ENCODE measurements at places on chromosomes 5 and 9.

DNA sequence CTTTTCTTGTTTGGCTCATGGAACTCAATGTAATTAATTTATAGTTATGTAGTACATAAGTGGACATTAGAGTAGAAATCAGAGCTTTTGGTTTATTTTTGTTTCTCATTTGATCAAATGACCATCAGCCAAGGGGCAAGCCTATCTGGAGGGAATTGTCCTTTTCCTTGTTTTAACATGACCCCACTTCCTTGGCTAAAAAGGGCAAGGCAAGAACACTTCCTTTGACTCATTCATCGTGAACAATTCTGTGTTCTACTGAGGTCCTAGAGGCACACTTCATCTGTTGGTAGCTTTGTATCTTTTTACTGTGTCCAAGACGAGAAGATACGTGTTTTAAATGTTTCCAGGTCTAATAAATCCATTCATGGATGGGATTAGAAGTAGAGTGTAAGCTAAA is 148.9 kb downstream of the ARHGEF28 start:
- DNase-seq, result no peak

DNA sequence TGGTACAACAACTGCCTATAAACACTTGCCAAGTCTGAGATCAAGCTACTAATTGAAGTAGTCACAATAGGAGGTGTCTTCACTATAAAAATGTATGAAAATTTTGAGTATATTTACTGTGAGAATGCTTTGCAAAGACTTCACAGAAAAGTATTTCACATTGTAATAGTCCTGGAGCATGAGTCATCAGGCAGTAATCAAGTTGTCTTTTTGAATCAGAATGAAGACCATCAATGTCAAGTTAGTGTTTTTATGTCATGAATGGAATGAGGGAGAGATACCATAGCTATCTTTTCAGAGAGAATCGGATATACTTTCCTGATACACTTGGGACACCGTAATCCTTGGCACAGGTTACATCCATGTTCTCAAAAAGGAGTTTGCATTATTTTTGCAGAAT is 466.9 kb upstream of the ARRDC3 start:
- DNase-seq, result no peak

DNA sequence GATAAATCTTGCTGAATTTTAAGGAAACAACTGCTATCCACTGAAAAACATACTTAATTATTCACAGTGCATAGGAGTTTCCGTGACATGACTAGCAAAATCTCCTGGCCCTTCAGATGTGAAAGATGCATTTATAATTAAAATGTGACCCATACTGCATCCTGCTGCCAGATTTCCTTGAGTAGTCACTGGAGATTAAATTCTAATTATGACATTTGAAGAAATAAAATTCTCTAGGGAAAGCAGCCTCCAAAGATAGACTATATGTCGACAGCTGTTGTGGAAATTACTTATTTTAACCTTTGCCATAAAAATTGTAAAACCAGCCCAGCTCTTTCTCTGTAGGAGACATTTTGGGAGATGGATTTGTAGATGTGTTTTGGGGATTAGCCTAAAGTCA is 193.6 kb upstream of the SMC2 start:
- DNase-seq, result no peak

- DNase-seq, result no peak
Observed at GRCh38 chr5:11509793-11510192, 394.5 kb downstream of the CTNND2 start.

- no peak for DNase-seq
Observed at GRCh38 chr9:127124792-127125191, 2.4 kb upstream of the ANGPTL2 start.

DNA sequence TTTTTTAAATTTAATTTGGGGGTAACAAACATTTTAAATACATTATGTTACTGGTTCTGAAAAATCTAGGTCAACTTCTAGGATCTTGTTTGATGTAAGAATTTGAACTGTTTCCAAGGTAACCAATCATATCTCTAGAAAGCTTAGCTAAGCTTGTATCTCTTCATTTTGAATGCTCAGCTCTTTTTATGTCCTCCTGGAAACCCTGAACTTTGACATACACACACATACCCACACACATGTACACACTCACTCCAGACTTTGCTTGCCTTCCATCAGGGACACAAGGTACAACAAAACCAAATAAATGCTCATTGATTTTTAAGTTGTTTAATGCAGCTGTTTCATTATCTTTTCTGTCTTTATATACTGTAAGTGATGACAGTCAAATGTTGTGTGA is 178.5 kb downstream of the RAB3C start:
- no peak for DNase-seq

GRCh38 chr5:60597572-60598320 is 102.2 kb downstream of the DEPDC1B start:
- DNase-seq, result no peak

DNA sequence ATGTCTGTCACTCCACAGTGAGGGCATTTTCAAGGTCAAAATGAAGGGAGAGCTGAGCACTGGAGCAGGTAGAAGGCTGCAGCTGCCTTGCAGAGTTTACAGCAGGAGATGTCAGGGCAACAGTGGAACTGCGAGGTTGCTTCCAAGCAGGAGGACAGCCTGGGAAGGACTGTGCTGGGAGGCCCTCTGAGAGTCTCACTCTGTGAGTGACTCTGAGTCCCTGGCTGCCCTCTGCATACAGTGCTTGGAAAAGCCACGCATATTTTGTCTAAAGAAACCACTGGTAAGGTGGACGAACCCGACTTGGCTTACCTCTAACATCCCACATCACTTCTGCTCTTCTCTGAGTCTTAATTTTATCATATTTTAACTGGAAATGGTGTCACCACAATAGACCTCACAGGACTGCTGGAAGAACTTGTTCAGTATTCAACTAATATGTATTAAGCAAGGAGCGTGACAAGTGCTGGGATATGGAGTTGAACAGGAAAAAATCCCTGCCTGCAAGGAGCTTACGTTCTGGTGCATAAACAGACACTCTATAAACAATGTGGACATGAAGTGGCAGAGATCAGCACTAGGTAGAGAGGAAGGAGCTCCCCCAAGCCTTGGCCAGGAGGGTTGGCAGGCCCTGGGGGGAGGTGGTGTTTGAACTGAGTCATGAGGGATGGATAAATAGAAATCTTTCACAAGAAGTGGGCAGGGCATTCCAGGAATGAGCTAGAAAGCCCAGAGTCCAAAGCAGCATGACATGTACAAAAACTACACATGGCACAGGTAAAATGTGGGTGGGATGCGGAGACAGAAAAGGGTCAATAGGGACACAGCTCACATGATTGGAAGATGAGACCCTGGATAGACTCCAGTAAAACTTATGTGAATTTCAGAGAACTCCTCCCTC is 64.0 kb upstream of the FOXE1 start:
- no peak for DNase-seq

DNA sequence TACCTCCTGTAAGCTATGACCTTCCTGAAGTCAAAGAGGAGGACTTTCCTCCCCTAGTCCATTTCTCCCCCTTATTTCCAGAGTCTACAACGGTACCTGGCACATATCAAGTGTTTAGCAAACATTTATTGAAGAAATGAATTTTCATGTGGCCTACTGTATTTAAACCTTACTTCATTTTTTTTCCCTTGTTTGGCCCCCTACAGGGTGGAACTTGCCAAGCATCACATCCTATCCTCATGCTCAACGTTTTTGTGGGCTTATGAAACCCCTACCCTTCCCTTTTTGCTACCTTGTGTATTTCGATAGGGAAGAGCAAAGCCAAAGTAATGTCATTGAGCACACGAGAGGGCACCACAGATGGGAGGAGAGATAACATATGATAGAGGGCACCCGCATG is 1857.8 kb upstream of the WWC1 start:
- DNase-seq, result no peak

- no peak for DNase-seq
Observed at GRCh38 chr5:33973271-33973670, 11.2 kb downstream of the SLC45A2 start.

- DNase-seq, result no peak
Observed at GRCh38 chr5:15702102-15702501, 202.1 kb downstream of the FBXL7 start.

- DNase-seq, result peak; percentile 29
Observed at GRCh38 chr9:129567842-129568559, 52.9 kb downstream of the C9orf50 start.

GRCh38 chr5:127950707-127951391 is 132.7 kb upstream of the SLC12A2 start:
- DNase-seq, result no peak

- DNase-seq, result no peak
Observed at GRCh38 chr5:40260361-40260760, 419.4 kb upstream of the PTGER4 start.

- no peak for DNase-seq
Observed at GRCh38 chr5:65805089-65805488, 83.1 kb downstream of the NLN start.

- no peak for DNase-seq
Observed at GRCh38 chr5:132230871-132231270, 3.2 kb upstream of the P4HA2 start.

DNA sequence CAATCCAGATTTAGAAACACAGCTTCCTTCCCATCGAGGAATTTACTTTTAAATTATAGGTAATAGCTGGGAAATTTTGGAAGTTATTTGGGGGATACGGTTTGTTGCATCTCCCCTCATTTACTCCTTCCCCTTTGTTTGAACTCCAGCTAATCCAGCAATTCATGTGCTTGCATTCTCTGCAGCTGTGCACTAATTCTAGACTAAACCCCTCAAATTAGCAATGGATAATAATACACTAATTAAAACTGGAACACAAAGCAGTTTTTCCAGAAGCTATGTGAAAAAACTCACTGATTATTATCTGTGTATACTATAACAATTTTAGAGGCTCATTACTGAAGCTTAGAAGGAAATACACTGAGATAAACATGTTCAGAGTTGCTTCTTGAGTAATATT is 751.2 kb upstream of the ZNF608 start:
- DNase-seq, result no peak

- no peak for DNase-seq
Observed at GRCh38 chr5:98004463-98004862, 769.0 kb upstream of the RGMB start.

DNA sequence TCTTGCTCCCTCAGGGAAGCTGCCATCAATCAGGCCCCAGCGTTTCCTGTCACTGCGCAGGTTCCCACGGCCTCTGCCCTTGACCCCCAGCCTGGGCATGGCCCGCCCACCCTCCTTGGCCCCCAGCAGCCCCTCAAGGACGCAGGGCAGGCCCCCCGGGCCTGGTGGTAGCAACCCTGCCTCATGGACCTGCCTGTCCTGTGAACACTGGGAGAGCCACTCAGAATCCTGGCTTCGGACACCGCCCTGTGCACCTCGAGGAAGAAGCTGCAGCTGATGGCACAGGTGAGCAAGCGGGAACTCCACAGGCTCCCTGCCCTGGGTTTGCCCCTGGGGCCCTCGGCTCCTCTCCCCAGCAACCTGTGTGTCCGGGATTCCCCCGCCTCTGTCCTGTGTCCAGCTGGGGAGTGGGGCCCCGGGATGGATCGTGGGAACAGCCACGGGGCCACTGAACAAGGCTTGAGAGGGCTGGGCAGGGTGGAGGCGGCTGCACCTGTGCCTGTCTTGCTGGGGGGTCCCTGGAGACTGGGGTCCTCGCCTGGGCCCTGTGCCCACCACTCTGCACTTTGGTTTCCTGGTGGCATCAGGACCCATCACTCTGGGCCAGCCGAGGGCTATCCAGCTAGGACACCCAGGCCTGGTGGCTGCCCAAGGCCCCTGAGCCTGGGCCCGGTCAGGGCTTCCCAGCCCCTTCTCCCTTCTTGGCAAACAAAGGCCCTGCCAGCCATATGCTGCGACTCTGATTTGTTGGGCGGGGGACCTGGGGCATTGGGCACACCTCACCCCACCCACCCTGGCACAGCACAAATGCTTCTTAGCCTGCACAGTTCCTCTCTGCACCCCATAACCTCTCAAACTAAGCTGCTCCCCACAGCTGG is 33.5 kb upstream of the EGFL7 start:
- no peak for DNase-seq

DNA sequence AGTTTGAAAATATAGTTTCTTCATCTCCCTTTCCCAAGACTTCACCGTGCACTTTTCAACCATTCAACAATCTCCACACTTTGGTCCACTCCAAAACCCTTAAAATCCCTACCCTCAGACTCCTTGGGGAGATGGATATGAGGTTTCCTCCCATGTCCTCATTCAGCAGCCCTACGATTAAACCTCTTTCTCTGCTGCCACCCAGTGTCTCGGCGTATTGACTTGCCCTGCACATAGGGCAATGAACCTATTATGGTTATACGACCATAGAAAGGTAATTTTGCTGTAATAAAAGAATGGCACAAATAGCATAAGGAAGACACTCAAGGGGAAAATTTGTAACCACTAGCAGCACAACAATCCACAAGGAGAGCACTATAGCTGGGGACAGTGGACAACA is 803.5 kb downstream of the TLE1 start:
- DNase-seq, result no peak

DNA sequence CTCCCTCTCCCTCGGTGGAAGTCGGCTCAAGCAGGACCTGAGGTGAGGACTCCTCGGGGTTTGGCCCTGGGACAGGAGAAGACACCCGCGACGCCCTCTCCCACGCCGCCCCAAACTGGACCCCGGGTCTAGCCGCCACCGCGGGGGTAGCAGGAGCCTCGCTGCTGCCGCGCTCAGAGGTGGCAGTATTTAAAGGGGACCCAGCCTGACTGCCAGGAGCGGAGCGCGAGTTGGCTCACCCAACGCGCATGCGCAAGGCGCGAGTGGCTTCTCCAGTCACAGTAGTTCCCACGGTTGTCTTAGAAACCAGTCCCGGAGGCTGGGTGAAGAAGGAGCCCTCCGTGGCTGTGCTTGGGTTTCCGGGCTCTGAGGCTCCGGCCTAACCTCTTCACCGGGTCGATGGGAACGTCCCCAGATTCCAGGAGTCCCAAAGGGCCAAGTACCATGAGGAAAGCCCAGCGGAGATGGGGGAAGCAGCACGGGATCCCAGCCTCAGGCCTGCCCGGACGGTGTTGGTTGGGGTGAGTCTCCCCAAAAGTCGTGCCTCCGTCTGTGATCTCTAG is 477.8 kb downstream of the SPATA31A7 start:
- no peak for DNase-seq

GRCh38 chr9:14752271-14752670 is 29.7 kb upstream of the CER1 start:
- DNase-seq, result no peak

- DNase-seq, result no peak
Observed at GRCh38 chr5:94682814-94683520, 64.5 kb downstream of the SLF1 start.

GRCh38 chr9:129436751-129437625 is 183.9 kb downstream of the C9orf50 start:
- DNase-seq, result peak; percentile 73

DNA sequence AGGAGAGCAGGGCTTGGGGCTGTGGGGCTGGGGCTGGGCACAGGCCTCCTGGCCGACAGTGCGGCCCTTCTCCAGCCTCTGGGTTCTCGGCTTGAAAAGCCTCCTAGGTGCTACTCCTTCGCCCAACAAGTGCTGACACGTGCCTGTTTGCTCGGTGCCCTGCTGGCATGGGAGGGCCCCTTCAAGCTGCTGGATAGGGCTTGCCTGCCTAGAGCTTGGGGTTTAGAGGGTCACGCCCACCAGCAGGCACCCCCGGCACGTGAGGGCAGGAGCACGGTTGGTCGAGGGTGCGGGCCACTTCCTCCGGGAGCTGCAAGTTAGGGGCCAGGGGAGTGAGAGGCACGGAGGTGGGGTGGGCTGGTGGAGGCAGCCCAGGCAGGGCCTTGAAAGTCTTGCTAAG is 106.2 kb downstream of the RXRA start:
- DNase-seq, result no peak
